H1 (cell line): ENCODE measurements at places on chromosomes 7 and 10. TPM values are rescaled to one million over a fixed set of nuclear protein-coding genes. Genes with fewer than 3 reads are reported as not detected.

- no peak for DNase-seq
Measured at GRCh38 chr10:100006243-100006886, 3.4 kb downstream of the DNMBP start.

DNA sequence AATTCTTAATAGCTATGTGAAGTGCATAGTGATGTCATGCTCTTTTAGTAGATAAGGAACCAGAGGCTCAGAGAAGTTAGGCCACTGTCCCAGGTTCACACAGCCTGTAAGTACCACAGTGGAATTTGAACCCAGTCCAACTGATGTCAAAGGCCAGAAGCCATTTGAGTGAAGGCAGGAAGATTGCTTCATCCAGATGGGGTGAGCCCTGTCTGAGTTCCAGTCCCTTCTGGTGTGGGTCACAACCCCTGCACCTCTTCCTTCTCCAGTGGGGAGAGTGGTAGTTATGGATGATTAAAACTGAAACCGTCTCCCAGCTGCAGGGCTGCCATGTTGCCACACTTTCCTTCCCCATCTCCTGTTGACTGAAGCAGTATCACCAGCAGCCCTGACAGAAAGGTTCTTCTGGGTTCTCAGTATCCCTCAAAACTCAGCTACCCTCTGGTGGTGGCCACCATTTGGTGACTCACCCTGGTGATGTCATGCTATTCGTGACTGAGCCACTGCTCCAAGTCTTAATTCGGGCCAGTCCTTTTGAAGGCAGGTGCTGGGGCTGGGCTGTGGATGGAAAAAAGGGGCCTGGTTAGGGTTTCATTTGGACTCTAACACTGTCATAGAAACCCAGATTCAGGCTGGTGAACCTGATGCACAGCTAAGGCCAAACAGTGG, 1.5 kb upstream of the C10orf95 start:
- no peak for DNase-seq

DNA sequence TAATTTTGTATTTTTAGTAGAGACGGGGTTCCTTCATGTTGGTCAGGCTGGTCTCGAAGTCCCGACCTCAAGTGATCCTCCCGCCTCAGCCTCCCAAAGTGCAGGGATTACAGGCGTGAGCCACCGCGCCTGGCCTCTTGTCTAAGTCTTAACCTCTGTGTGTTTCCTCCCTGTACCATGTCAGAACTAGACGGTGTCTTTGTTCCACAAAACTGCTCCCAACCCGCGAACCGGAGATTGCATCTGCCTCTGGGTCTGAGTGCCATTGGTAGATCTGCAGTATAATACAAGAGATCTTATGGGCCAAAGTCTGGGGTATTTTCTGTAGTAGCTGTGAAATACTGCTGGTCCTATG, 1.3 kb upstream of the EEF1AKMT2 start:
- DNase-seq = no peak

DNA sequence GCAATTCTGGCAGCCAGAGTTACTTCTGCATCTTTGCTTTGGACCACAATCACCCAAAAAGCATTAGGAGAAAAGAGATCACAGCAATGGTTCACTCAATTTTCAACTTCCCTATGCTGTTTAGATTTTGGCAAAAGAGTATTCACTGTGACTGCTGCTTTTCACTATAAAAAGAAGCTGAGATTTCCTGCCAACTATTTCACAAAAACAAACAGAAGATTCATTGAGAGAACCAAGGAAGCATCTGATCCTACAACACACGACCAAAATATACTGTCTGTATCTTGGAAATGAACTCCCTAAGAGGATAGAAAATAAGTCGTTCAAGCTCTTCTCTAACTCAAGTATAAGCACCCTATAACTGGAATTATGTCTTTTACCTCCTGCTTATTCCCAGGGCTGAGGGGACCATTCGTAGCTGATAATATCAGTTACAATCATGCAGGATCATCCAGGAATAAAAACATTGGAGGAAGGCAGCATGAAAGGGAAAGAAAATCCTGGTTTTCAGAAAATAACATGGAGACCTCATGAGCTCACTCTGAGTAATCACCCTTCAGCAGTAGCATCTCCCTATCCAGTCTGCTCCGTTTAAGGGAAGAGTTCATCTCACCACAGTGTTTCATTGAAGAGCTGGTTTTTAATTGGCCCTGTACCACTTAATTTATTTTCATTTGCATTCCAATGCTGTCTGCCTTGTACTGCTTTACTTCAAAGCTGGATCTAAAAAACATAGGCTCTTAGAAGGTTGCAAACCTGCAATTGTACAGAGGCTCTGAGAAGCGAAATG, 256.2 kb downstream of the PAXIP1 start:
- DNase-seq = no peak

Gene PPP3CB
- total RNA-seq = 32.3 and 36.3 TPM in 2 replicates

Gene PRRT4
- total RNA-seq = 0.34 and 0.69 TPM in 2 replicates
